ENCODE measurements at places on chromosomes 7 and 10.

- DNase-seq = no peak
These were observed 573.5 kb upstream of the ZWINT start for GRCh38 chr10:56934515-56934914.

DNA sequence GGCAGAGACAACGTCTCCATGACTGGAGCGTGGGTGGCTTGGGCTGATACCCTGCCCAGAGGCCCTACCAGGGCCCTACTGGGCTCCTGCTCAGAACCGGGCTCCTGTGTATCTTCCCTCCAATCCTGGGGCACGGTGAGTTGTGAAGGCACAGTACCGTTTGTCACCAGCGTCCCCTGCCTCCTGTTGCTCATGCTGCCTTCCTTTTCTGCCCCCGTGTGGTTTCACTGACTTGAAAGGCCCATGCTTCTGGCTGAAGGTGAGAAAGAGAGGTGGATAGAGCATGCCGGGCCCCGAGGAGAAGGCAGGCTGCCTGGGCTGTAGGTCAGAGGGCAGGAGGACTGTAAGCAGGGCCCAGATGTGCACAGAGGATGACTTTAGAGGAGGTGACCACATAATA, 9.1 kb upstream of the DMBT1 start:
- DNase-seq = no peak

DNA sequence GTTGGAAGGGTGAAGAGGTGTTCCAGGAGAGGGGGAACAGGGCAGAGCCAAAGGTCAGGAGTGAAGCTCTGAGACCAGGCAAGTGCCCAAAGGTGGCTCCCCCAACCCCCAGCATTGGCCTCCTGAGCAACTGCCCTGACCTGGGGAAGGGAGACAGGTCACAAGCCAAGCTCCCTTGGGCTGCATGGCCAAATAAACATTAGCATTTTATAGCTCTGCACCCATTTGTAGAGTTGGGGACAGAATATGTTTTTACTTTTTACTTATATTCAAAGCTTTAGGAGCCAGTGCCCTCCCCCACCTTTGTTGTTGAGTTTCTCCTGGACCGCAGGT, 4.0 kb downstream of the UNC5B start:
- DNase-seq = no peak

GRCh38 chr7:24828891-24829661, 71.8 kb upstream of the GSDME start:
- no peak for DNase-seq

GRCh38 chr10:42482411-42482810, 156.0 kb downstream of the ZNF33B start:
- peak; percentile 24 for DNase-seq

DNA sequence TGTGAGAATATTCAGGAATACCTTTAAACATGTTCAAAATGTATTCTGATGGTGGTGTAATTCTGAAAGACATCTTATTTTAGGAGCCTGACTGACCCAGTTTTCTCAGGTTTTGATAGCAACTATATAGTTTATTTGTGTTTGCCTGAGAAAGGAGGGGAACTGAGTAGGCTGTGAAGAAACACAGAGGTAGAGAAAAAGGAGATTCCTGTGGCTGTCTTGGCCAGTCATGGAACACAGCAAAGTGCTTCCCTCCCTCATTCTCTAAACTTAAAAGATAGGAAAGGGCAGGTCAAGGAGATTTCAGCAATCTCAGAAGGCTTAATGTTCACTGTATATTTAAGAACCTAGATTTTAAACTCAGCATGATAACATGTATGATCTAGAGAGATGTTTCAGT, 43.5 kb downstream of the ZMYND11 start:
- DNase-seq = no peak

DNA sequence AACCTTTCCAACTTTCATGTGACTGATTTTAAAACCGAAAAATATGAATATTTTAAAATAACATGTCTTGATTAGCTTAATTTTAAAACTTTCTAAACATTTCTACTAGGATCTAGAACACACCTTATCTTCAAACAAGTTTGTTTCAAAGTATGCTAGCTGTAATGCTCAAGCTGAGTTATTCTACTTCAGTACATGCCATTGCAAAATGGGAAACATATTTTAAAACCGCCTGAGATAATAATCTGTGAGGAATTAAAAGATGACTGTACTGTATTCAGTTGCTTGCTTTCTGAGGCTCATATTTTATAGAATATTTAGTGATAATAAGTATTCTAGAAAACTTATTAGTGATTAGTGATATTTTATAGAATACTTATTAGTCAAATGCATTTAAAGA, 99.6 kb downstream of the LMBR1 start:
- no peak for DNase-seq

DNA sequence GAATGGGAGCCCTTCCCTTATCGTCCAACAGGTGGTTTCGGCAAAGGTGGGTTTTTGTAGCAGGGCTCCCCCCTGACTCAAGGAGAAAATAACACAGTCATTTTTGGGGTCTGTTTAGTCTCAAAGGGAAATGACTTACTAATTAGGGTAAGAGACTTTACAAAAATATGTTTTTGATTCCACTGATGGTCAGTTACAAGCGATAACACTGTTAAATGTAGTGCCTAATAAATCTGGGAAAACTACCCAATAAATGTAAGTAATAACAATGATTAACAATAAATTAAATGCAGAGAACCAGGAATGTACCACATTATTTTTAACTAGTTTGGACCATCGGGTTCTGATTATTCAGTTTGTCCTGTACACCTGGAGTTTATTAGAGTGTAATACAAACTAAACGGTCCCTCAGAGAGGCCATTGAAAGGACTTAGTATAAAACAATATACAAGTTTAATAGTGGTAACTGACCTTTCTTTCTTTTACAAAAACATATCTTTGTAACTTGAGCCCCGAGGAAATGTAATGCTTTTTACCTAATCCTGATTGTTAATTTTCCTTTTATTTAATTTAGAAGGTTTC, 216.2 kb upstream of the HABP2 start:
- no peak for DNase-seq

- no peak for DNase-seq
These were observed 142.4 kb downstream of the EGFR start for GRCh38 chr7:55161154-55161687.

DNA sequence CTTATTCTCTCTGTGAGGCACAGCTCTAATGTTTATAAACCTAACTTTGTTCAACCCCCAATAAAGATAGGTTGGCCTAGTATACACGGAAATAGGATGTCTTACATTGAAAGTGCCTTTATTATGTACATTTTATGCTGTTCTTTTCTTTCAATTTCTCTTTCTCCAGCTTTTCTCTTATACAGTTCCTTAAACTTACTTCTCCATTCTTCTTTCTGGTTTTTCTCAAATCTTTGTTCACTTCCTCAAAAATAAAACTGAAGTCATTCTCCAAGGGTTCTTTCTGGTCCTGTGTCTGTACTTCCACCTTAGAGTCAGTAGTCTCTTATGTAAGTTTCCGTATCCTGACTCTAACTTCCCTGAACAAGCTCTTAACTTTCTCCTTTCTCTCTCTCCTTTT, 29.2 kb upstream of the NAMPT start:
- no peak for DNase-seq

GRCh38 chr10:36367362-36367761, 725.3 kb upstream of the FZD8 start:
- DNase-seq = no peak

DNA sequence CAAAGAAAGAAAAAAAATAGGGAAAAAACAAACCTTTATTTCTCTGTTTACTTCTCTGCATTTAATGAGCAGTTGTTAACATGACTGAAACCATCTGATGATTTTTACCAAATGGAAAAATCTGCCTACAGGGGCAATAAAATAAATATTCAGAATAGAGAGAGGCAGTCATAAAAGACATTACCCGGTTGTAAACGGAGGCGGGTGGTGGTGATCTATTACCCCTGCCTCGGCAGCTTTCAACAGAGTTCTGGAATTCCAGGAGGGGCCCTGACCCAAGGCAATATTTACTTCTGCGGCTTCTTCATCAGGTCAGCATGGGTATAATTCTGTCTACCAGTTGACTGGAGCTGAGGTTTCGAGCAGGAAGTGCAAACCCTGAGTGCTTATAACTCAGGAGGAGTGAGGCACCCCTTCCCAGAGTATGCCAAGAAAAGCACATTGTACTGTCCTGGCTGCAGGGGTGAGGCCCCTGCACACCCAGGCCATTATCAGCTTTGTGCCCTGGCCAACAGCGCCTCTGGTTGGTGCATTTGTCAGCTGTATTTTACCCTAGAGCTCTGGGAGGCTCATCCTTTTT, 8.2 kb upstream of the CXCL12 start:
- no peak for DNase-seq

DNA sequence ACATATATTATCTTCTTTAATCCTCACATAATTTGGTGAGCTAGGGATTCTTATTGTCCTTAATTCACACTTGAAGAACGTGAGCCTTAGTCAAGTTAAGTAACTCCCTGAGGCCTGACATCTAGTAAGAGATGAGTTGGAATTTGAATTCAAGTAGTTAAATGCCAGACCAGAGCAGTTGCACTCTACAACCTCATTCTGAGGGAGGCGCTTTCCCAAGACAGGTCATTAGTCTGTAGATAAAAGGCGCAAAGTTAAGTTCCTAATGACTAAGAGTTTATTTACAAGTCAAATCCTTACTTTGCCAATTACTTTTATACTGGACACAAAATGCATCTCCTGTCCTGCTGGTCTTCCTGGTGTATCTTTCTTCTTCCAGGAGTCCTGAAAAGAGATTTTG, 3.6 kb upstream of the EXOC6 start:
- DNase-seq = no peak

- no peak for DNase-seq
These were observed 19.0 kb downstream of the AQP1 start for GRCh38 chr7:30930621-30931020.

- DNase-seq = no peak
These were observed 53.4 kb upstream of the FHIP2A start for GRCh38 chr10:114767986-114768821.

- no peak for DNase-seq
These were observed 130.5 kb downstream of the WDR37 start for GRCh38 chr10:1186683-1186990.

GRCh38 chr7:77808517-77808916, 9.9 kb downstream of the PHTF2 start:
- DNase-seq = no peak

DNA sequence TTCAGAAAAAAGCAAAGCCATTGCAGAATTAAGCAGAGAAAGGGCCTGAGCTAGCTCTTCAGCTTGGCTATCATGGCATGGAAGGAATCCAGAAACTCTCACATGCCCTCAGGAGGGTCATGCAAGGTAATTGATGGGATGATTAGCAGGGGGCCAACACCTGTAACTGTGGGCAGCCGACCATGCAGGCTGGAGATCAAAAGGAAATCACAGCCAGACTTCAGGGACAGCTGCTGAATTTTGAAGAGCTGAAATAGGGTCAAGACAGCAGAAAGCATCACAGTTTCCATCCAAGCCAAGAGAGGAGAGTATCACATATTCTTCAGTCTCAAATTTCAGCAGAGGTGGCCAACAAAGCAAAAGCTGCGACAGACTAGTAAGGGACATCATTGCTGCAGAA, 239.6 kb upstream of the STEAP1 start:
- DNase-seq = no peak

DNA sequence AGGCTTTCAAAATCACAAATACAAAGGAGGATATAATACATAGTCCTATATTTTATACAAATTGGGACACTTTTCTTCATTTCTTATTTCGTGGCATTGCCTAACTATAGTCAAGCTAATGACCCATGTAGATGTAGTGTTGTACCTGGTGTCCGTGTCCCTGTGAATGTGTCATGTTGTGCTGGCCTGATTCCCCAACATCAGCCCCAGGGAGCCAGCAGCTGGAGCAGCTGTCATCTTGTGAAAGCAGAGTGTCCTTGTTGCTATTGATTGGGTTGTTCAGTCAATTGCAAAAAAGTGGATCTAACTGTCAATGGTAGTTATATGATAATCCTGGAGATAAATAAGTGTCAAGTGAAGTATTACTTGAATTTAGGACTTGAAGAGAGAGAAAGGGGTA, 86.3 kb downstream of the KAT6B start:
- no peak for DNase-seq

DNA sequence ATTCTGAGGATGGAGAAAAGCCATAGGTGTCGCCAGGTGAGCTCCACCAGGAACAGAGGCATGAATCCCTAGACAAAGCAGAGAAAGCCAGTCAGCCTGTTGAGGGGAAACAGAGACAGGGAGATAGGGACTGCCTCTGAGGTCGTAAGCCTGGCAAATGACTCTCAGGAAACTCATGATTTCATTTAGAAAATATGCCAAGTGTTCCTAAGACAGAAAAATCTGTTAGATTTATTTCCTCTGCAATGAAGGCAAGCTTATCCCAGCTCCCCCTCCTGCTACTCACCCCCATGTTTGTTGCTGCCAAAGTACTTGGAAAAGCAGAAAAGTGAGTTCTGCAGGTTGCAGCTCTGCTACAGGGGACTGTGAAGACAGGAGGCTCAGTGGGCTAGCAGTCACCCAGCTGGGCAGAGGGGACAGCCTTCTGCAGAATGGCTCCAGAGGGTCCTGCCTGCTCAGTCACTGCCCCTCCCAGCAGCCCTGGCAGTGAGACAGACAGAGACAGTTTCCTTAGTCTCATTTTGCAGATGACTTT, 184.3 kb downstream of the ADRA2A start:
- no peak for DNase-seq

DNA sequence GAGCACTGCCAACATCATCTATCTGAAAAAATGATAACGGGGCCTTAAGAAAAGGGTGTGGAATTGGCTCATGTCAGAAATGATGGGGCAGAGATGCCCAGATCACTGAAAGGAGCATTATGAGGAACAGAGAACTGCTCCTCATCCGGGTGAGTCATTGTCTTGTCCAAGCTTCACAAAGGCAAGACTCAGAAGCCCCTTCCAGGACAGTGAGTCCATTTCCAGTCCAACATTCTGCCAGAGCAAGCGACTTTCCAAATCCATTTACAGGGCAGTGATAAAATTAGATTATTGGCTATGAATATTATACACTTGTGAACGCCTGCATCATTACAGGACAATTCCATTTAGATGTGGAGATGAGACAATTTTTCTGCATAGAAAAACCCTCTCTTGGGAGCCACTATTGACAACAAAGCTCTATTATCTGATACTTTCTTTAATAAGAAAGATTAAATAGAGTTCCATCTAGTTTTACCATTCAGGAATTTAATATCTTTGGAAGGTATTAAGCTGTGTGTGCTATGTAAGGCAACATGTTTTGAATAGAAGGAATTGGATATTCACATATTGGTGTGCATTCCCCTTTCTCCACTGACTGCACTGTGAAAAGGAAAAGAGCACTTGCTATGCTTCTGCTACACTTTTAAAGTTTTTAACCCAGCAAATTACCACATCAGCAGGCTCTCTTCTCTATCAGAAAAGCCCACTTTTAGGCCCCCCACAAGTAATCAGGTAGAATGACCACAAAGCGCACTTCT, 159.6 kb downstream of the NRP1 start:
- DNase-seq = no peak

GRCh38 chr10:72702868-72703581, 11.1 kb downstream of the MCU start:
- DNase-seq = peak; percentile 47

GRCh38 chr7:148699782-148700629, 1.3 kb downstream of the CUL1 start:
- DNase-seq = peak; percentile 11

All from RCC 7860 (cell line).